Lung (tissue), 17 donors: ENCODE measurements at places on chromosomes 12 and 14. TPM values are rescaled to one million over a fixed set of nuclear protein-coding genes. Genes with fewer than 3 reads are reported as not detected.

DNA sequence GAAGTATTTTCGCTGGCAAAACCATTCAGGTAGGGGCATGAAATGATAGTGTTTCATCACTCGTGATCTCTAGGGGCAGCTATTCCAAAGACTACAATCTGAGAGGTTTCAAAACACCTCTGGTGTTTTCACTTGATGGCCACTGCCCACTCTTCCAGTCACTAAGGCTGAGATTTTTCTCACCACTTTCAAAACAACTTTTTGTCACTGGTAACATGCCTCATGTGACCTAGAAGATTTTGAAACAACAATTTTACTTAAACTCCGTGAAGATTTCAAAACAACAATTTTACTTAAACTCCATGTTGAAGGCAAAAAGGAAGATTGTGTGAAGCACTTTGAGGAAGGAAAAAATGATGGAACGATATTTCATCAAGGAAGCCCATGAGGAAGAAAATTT lies 1.2 kb upstream of the IRAK3 start:
- no peak for DNase-seq

DNA sequence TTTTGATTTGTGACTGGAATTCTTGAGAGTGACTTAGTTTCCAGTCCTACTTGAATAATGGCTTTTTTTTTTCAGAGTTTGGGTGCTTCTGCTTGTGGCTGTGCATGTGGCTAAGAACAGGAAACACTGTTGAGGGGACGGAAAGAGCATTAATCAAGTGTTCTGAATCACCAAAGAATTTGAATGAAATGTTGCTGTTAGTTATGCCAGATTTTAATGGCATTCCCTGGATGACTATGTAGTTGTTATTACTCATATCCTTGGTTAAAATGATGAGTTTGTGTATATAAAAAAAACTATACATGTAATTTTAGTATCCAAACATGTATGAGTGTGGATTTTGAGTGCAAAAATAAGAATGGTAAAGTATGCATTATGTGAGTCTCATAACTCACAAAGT lies 347.9 kb downstream of the BCAT1 start:
- DNase-seq: no peak

- DNase-seq: peak; percentile 76
Observed at GRCh38 chr12:105053116-105053572, 31.1 kb downstream of the ALDH1L2 start.

GRCh38 chr14:56195704-56196103 lies 77.5 kb downstream of the PELI2 start:
- DNase-seq: peak; percentile 35

DNA sequence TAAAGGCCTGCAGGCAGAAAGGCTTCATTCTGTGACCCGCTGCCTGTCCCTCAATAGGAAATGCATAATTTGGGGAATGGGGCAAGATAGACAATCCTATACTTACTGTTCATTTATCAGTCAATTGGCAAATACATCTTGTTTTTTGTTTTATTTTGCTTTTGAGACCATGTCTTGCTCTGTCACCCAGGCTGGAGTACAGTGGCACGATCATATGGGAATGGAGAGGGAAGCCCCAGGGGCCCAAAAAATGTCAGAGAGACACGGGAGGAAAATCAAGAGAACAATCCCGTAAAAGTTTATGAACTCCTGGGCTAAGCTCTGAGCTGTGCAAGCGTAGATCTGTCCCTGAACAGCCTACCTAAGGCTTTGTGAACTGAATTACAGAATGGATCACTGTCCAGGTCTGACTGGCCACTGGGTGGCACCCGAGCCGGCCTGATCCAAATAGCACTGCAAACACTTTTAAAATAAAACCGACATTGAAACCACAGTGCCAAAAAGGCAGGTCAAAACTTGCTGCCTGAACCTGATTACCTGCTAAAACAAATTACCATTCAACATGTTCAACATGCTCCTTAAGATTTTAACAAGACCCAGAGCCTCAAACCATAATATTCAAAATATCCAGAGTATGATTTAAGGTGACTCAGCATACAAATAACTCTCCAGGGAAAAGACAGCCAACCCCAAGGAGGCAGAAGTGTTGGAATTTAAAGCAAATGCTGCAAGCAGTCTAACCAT lies 11.8 kb downstream of the COPS7A start:
- DNase-seq: peak; percentile 66

Gene ACTR10
- 56.7 TPM for total RNA-seq

Gene PLEKHG7
- 6.1 TPM for total RNA-seq

Gene C12orf76
- 23.3 TPM for total RNA-seq
